ENCODE measurements at places on chromosomes 4 and X. TPM values are rescaled to one million over a fixed set of nuclear protein-coding genes. Genes with fewer than 3 reads are reported as not detected.

UGT2B15 gene
- not detected for total RNA-seq

PDE6B gene
- 1.0 TPM for total RNA-seq

COL4A5 gene
- 58.4 TPM for total RNA-seq

MAGEA4 gene
- not detected for total RNA-seq

STK32B gene
- under 0.01 TPM for total RNA-seq

PRKG2 gene
- total RNA-seq, result 5.1 TPM

GPAT3 gene
- total RNA-seq, result 8.9 TPM

WWC2 gene
- total RNA-seq, result 8.9 TPM
